Right lung (tissue), 10 donors: ENCODE measurements at places on chromosomes 5 and 9. TPM values are rescaled to one million over a fixed set of nuclear protein-coding genes. Genes with fewer than 3 reads are reported as not detected.

DNA sequence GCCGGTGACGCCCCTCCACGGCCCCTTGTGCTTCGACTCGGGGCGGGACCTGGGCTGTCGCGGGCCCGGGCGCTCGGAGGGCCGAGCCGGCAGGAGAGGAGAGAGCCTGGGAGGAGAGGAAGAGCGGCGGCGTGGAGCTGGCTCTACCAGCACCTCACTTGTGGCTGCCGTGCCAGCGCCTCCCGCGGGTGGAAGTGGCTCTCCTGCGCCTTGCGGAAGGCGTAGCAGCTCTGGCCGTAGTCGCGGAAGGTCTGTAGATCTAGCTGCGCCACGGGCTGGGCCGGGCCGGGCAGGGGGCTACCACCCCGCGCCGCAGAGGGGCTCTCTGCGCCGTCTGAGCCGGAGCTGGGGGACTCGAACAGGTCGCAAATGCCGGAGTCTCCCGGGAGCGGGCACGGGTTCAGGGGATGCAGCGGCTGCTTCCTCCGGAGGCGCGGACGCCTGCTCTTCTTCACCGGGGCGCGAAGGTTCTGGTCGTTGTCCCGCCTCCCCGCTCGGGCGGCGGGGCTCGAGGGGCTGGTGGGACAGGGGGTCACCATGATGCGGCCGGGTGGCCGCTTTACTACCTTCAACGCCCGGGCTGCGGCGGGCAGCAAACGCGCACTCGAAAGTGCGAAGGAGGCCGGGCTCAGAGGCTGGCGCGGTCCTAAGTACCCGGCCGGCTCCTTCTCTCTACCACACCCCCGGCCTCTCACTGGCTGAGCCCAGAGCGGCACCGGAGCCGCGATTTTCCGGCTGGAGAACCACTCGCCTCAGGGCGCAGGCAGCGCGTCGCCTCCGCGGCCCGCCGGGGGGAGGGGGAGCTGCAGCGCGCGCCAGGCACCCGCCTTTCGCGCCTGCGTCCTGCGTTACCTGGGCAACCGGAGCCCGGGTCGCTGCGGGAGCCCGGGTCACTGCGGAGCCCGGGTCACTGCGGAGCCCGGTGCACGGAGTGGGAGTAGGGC, at the start of gene CCNO:
TSS of gene CCNO (minus strand) at position 624 of the 944 bp plus-strand sequence. CDS start at position 539, 85 bp downstream.
- DNase-seq, result no peak

DNA sequence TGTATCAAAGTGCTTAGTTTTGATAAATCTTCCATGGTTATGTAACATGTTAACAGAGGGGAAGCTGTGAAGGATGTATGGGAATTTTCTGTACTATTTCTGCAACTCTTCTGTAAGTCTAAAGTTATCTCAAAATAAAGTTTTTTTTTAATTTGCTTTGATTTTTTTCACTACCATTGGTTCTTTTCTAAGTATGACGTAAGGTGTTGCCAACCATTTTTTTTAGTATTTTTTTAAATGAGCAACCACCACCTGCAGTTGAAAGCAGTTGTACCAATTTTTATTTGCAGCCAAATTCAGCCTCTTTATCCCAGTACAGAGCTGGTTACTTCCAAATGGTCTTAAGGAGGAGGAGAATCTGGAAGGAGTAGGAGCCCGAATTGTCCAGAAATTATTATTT, 192.2 kb downstream of the CHSY3 start:
- no peak for DNase-seq

- DNase-seq, result no peak
Observed at GRCh38 chr9:71744754-71745521, 23.4 kb downstream of the CEMIP2 start.

GRCh38 chr5:24407466-24407865, 237.3 kb downstream of the CDH10 start:
- DNase-seq, result peak; percentile 26

- DNase-seq, result no peak
Observed at GRCh38 chr5:67999391-67999790, 216.2 kb upstream of the PIK3R1 start.

- no peak for DNase-seq
Observed at GRCh38 chr5:38157024-38157423, 101.3 kb upstream of the EGFLAM start.

GRCh38 chr5:105430516-105430915, 1867.9 kb upstream of the NUDT12 start:
- no peak for DNase-seq

DNA sequence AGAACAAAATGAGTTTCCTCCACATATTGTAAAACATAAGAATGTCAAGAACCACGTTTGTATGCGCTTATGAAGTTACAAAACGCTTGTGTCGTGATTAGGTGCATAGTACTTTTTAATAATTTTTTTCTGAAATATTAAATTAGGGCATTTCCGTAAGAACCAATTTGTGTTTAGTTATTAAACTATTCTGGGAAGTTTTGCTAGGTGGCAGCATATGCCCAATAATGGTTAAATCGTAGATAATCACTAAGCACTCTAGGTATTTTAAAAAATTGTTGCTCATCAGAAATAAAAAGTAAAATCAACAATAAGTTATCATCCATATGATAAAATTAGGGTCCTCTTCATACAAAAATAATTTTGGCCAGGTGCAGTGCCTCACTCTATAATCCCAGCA, 5.4 kb downstream of the SRFBP1 start:
- DNase-seq, result no peak

DNA sequence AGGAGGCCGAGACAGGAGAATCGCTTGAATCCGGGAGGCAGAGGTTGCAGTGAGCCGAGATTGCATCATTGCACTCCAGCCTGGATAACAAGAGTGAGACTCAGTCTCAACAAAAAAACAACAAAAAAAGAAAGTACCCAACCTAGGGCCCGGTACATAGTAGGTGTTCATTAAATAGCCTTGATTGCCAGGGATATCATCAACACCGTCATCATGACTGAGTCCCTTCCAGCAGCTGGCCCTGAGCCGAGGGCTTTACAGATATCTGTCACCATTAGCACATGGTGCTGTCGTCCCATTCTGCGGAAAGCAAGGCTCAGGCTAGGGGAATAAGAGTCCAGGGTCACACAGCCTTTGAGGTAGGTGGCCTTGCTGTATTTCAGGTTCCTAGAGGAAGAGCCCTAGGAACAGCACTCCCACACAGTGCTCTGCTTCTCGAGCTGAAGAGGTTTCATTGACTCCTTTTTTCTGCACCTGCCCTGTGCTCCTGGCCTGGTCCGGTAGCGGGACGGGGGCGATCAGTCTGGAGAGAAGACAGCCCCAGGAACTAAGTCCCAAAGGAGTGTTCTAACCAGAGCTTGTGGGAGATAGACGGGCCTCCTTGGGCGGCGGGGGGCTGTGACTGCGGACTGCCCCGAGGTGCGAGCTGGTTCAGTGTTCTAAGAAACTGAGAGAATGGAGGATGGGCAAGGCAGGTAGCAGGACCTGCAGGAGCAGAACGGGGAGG, 48.2 kb downstream of the CXXC5 start:
- no peak for DNase-seq

DNA sequence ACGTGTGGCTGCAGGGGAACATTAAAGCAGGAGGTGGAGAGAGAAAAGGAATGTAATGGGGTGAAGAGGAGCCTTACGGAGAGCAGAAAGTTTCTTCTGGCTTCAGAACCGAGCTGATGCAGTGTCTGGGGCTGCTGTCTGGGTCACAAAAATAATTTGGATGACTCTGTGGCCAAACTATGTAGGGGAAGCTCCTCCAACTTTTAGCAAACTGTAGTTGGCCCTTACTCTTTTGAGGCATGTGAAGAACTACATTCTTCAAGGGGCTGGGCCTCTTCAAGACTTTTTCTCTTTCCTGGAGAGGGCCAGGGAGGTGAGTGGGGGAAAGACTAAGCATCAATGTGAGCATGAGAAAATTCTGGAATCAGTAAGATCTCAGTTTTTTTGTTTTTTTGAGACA, 31.9 kb upstream of the SPARC start:
- no peak for DNase-seq

GRCh38 chr9:133428617-133429101, 6.5 kb downstream of the ADAMTS13 start:
- DNase-seq, result no peak

GRCh38 chr5:138789771-138790242, 36.6 kb downstream of the CTNNA1 start:
- no peak for DNase-seq

GRCh38 chr5:73997960-73998359, 372.0 kb downstream of the ARHGEF28 start:
- DNase-seq, result no peak

DNA sequence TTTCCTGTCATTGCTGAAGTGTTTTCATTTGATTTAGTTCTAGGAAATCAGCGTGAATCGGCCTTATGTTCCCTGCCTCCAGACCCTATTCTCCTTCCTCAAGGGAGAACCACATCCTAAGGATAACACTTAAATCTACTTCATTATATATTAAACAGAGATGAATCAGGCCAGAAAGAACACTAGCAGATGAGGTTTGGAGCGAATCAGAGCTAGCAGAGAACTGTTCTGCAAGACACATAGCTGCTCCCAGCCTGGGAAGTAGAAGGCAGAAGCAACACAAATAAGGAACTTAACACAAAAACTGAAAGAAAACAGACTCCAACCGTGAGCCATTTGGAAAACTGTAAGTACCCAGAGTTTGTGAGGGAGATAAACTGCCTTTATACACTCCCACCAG, 718.2 kb downstream of the SEMA5A start:
- DNase-seq, result no peak

GRCh38 chr9:103981912-103982311, 112.2 kb upstream of the SMC2 start:
- DNase-seq, result no peak

- DNase-seq, result peak; percentile 31
Observed at GRCh38 chr5:59798862-59799667, 94.5 kb downstream of the PDE4D start.

DNA sequence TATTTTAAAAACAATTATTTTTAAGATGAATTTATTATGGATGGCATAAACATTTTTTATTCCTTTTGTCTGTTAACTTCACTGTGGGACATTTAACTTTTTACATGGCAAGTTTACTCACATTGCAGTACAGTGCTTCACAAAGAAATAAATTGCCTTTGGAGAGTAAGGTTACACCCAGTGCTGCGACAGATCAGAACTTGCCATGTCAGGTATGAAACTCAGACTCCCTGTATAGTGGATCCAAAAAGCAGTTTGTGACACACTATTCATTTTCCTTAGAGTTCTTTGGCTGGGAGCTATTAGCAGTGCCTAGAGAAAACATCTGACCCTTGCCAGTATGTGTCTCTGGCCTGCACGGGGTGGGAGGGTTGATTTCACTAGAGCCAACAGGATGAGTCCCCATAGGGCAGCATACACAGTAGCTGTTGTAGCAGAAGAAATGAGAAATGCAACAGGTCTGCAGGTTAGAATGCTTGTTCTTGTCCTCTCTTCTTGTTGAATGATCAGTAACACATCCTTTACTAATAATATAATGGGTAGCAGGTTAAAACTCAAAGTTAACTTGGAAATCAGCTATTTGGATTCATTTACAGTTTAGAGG, 42.9 kb downstream of the STARD4 start:
- DNase-seq, result no peak

- DNase-seq, result no peak
Observed at GRCh38 chr9:124530246-124530645, 23.0 kb upstream of the NR5A1 start.

PLPP6 gene
- 9.8 TPM for polyA plus RNA-seq

QRFP gene
- polyA plus RNA-seq, result 0.25 TPM

PCDHB12 gene
- 6.5 TPM for polyA plus RNA-seq

C8G gene
- polyA plus RNA-seq, result not detected

FOXI1 gene
- polyA plus RNA-seq, result 0.07 TPM

SH3TC2 gene
- polyA plus RNA-seq, result 1.4 TPM
